ENCODE measurements at places on chromosomes 1 and 21.

GRCh38 chr1:41613689-41614574, 129.4 kb upstream of the EDN2 start:
- DNase-seq: no peak

- no peak for DNase-seq
Observed at GRCh38 chr1:37032660-37033354, 1.5 kb downstream of the GRIK3 start.

- DNase-seq: no peak
Observed at GRCh38 chr1:38003261-38004250, 1.8 kb downstream of the FHL3 start.

GRCh38 chr1:110519125-110519810, at the start of gene KCNA10:
KCNA10 (minus strand) TSS chr1:110519175; CDS start chr1:110518787, 388 bp downstream.
- DNase-seq: no peak

DNA sequence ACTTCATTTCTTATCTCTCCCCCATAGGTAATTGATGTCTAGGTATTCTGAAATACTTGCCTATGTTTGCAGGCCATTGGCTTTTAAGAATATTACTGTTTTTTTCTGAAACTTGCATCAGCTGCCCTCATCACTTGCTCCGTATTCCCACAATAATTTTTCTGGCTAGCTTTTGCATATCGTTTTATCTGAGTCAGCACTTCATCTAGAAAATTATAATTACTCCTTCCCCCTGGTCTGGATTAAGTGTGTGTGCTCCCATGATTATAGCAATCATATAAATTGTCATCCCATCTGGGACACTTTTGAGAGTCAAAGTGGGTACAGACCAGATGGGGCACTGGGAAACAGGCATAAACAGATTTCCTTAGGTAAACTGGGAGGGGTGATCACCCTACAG, 583.2 kb upstream of the B3GALT2 start:
- no peak for DNase-seq

DNA sequence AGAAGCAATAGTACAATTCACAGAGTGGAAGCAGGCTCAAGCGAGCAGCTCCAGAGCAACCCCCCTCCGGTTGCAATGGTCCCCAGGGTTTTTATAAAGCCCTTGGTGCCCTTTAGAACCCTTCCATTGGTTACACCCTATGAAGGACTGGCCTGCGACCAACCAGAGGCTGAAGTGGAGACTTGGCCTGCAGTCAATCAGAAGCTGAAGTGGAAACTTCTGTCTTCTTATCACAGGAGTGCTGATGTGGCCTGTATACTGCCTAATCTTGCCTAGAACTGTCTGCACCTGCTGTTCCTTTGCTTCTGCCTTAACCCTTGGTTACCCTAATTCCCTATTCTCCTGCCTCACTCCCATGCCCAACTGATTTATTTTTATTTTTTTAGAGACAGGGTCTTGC, 15.4 kb upstream of the FRRS1 start:
- no peak for DNase-seq

- no peak for DNase-seq
Observed at GRCh38 chr1:199394856-199395255, 632.7 kb upstream of the NR5A2 start.

DNA sequence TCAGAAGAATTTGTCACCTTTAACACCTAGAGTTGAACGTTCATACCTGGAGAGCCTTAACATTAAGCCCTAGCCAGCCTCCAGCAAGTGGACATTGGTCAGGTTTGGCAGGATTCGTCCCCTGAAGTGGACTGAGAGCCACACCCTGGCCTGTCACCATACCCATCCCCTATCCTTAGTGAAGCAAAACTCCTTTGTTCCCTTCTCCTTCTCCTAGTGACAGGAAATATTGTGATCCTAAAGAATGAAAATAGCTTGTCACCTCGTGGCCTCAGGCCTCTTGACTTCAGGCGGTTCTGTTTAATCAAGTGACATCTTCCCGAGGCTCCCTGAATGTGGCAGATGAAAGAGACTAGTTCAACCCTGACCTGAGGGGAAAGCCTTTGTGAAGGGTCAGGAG, 52.3 kb downstream of the UBE4B start:
- DNase-seq: no peak

DNA sequence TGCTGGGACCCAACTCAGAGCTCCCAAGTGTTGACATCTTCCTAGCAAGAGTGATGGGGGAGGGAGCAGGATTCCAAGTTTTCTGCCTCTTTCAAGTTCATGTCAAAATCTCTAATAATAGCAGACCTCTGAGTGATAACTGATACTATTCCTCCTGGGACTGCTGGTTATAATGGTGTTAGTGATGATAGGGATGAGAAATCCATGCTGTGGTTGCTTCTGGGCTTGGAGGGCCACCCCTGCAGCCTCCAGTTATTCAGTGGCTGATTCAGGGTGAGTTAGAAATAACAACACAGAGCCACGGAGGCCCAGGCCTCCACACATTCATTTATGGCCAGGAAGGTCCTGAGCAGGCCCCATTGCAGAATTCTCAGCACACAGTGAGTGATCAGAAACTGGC, 40.6 kb upstream of the ARTN start:
- no peak for DNase-seq

DNA sequence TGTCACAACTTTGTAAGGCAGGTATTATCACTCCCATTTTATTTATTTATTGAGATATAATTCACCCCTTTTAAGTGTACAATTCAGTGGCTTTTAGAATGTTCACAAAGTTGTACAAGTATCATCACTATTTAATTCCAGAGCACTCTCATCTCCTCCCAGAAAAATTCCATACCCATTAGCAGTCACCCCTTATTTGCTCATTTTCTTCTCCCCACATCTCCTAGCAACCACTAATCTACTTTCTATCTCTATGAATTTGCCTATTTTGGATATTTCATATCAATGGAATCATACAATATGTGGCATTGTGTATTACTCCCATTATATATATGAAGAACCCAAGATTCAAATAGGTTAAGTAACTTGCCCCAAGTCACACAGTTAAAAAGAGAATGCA, 7.0 kb downstream of the DSTYK start:
- no peak for DNase-seq

GRCh38 chr21:39774227-39774626, 29.2 kb downstream of the IGSF5 start:
- DNase-seq: no peak

Measured in activated CD4-positive, alpha-beta T cell treated with anti-CD3 and anti-CD28 coated beads for 24 hours (primary cell).